ENCODE measurements at places on chromosomes 3 and 15. TPM values are rescaled to one million over a fixed set of nuclear protein-coding genes. Genes with fewer than 3 reads are reported as not detected.

RMDN3 gene
- 28.3 TPM for total RNA-seq

DGKG gene
- total RNA-seq, result 0.05 TPM

DNAH12 gene
- total RNA-seq, result 0.11 TPM

NPAP1 gene
- total RNA-seq, result not detected

CPNE9 gene
- not detected for total RNA-seq

ATP13A5 gene
- total RNA-seq, result not detected

STAC gene
- total RNA-seq, result not detected

MUC4 gene
- 1.4 TPM for total RNA-seq

PRR20G gene
- total RNA-seq, result not detected

Measured in activated T-helper 2 cell treated with anti-CD3 and anti-CD28 coated beads, Interferon-gamma antibody, Interleukin-2, Interleukin-4, amounts not matched to agents 10 μg/mL and 5 μg/mL and 100 μg/mL, durations not matched to agents 14 hours and 24 hours and 36 hours (primary cell).